Colonic mucosa (tissue), 4 donors: ENCODE measurements at places on chromosomes 2 and 18. TPM values are rescaled to one million over a fixed set of nuclear protein-coding genes. Genes with fewer than 3 reads are reported as not detected.

DNA sequence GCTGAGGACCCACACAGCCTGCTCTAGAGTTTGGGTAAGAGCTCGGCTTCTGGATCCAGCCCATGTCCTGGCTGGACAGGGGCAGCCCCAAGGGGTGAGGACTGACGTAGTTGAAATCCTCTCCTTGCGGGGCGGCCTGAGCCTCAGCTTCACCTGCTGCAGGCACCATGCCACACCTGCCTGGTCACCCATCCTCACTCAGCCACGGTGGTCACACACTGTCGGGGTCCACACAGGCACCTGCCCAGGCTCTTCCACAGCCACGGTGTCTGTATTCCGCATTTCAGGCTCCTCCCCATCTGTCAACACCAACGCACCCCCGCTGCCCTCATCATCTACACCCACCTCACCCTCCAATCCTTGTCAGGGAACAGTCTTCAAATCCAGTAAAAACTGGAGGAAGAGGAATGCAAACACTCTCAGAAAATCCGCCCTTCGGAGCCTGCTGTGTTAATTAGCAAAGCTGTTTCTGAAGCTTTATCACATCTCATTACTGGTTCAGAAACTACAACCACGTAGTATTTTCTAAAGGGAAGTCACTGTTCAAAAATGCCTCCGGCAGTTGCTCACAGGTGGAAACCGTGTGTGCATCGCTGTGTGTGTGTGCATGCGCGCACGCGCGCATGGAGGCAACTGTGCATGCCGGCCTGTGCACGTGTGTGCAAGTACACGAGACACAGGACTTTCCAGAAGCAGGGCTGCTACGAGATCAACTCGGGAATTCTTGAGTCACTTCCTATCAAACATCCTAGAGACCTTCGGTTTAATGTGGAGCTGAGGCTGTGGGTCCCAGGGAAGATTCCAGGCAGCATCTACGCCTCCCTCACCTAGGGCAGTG lies 38.2 kb downstream of the SLC66A2 start:
- DNase-seq = no peak

- no peak for DNase-seq
Observed at GRCh38 chr2:657766-658165, 19.4 kb downstream of the TMEM18 start.

GRCh38 chr2:44934038-44934982 lies 7.2 kb upstream of the SIX3 start:
- DNase-seq = no peak

- no peak for DNase-seq
Observed at GRCh38 chr2:62426154-62426912, 79.7 kb downstream of the TMEM17 start.

DNA sequence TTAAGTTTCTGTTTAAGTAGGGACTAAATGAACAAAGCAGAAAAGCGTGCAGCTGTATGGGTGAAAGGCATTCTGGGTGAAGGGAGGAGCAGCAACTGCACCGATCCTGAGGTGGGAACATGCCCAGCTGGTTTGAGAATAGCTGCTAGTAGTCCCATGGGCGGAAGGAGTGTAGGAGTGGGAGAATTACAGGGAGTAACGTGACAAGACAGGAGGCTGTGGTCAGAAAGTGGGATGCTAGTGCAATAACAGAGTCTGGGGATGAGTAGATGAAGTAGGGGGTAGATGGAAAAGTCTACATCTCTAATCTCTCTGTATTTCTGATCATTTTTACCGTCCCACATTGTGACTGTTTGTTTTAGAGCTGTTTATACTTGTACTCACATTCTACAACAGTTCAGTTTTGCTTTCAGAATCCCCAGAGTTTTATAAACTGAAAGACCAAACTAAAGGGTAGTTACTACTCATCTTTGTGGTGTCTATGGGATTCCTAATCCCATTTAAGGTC lies 118.9 kb downstream of the LCLAT1 start:
- DNase-seq = peak; percentile 22

DNA sequence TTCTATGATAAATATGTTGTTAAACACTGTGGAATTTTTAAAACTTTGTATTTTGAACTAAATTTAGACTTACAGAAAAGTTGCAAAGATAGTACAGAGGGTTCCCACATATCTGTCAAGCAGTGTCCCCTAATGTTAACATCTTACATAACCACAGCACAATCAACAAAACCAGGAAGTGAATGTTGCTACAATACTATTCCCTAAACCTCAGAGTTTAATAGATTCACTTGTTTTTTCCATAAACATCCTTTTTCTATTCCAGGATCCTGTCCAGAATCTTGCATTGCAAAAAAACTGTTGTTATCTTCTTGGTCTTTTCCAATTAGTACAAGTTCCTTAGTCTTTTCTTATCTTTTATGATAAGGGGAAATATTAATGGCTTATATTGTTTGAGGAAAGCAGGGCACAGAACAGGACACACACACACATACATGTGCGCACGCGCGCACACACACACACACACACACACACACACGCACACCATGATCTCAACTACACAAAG lies 251.1 kb upstream of the TRIB2 start:
- no peak for DNase-seq

DNA sequence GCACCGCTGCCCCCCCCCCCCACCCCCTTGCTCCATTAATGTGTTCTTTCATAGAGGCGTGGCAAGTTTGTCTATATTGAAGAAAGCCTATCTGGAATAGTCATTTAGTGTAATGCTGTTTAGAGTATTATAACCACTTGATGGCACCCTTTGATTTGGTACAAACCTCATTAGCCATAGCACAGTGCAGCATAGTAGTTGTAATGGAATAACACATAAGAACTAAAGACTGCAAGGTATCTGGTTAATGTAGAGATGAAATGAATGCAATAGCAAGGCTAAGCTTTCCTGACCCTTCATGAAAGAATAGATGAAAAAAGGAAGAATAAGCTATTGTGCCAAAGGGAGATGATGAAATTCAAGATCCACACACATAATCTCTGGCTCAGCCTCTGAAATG lies 81.9 kb downstream of the EHBP1 start:
- DNase-seq = no peak

- no peak for DNase-seq
Observed at GRCh38 chr2:168482952-168483831, 27.1 kb downstream of the CERS6 start.

- DNase-seq = no peak
Observed at GRCh38 chr2:240205348-240205747, 64.9 kb upstream of the OTOS start.

GRCh38 chr2:25481381-25482300 lies 139.9 kb upstream of the DNMT3A start:
- no peak for DNase-seq

DNA sequence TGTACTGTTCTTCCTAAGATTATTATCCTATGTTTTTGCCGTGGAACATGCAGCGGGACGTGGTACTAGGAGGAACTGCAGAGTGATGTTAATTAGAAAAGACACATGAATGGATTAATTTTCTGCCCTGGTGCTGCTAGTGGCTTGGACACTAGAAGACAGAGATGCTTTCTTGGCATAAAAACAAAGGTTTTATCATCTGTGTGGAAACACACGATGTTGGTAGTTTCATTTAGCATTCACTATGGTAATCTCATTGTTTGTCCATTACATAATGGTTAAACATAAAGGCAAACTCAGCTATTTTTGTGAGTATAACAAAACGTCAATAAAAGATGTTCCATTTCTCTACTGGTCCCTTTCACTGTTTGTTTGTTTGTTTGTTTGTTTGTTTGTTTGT lies 22.8 kb downstream of the COL6A3 start:
- DNase-seq = no peak

- DNase-seq = no peak
Observed at GRCh38 chr18:43661570-43661969, 384.3 kb upstream of the SYT4 start.

DNA sequence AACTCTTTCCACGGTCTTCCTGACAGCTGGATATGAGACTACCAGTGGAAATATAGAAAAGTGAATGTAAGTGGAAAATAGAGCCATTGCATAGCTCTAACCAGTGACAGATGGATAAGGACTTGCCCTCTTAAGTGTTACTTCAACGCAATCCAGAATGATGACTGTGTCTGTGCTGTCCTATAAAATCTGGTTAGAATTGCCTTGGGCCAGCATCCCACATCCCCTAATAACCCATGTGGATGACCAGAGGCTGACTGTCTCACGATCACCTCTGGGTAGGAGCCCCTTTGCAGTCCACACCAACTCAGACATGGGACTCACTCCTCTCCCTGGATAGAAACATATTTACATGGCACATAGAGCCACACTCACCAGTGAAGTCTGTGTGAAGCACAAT lies 186.6 kb downstream of the C1D start:
- DNase-seq = no peak

DNA sequence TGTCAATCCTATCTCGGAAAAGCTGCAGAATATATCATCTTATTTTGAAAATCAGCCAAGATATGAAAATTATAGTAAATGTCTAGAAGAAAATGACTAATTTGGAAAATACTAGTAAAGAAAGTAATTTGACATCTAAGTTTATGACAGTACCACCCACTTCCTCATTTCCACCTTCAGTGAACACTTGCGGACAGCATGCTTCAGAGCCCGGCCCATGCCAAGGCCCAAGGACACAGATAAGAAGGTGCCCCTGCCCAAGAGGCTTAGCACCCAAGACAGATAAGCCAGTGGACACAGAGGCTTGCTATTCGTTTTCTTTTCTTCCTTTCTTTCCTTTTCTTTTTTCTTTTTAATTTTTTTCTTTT lies 4.8 kb upstream of the KCNG2 start:
- no peak for DNase-seq

DNA sequence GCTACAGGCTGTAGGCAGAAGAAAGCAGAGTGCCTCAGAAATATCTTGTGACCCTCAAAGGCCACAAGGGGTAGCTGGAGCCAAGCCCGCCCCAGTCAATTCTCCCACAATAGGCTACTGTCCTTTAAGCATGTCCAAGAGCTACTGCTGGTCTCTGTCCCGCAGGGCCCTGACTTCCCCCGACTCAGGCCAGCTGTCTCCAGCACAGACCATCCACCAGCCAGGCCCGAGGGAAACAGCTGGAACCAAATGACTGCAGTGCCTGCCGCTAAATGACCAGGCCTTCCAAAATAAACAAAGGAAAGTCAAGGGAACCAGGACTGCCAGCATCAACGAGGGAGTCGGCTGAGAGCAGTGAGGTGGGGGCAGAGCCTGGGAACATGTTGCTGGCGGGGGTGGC lies 36.7 kb downstream of the MCFD2 start:
- DNase-seq = no peak

GRCh38 chr2:158114516-158114915 lies 12.8 kb downstream of the UPP2 start:
- DNase-seq = no peak

DNA sequence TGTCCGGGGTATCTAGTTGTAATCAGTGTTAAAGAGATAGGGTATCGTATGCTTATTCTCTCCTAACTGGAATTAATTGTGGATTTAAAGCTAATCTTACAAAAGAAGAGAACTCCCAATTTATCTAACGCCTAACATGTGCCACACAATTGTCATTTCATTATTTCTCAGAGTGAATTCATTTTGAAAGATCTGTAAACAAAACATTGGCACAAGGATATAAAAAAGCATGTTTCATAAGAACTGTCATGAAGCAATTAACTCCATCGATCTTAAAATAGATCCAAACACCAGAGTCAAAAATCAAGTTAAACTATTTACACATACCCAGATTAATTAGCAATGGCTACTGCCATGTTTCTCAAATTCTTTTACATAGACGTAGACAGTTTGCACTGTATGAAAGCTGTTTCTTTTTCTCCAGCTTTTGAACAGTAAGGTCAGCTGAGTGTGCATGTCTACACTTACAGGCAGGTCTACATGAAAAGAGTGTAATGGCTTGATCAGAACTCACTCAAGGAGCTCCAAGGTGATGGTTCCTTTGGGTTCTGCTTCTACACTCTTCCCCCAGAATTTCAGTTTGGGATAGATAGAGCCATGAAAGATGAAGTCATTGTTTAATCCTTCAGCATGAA lies 38.8 kb downstream of the CABYR start:
- no peak for DNase-seq

DNA sequence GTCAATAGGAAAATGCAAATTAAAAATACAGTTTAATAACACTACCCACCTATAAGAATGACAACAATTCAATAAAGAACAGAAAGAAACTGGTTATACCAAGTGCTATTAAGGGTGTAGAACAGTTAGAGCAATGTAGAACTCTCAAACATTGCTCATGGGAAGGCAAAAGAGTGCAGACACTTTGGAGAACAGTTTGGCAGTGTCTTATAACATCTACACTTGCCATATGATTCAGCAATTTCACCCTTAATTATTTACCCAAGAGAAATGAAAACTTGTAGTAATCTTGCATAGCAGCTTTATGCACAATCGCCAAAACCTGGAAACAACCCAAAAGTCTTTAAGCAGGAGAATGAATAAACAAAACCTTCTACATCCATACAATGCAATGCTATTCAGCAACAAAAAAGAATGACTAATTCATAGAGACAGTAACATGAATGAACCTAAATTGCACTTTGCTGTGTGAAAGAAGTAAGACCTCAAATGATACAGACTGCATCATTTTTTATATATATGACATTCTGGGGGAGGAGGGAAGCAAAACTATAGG lies 455.2 kb downstream of the THSD7B start:
- no peak for DNase-seq

GRCh38 chr2:190554357-190555006 lies 20.0 kb upstream of the NEMP2 start:
- DNase-seq = no peak

DNA sequence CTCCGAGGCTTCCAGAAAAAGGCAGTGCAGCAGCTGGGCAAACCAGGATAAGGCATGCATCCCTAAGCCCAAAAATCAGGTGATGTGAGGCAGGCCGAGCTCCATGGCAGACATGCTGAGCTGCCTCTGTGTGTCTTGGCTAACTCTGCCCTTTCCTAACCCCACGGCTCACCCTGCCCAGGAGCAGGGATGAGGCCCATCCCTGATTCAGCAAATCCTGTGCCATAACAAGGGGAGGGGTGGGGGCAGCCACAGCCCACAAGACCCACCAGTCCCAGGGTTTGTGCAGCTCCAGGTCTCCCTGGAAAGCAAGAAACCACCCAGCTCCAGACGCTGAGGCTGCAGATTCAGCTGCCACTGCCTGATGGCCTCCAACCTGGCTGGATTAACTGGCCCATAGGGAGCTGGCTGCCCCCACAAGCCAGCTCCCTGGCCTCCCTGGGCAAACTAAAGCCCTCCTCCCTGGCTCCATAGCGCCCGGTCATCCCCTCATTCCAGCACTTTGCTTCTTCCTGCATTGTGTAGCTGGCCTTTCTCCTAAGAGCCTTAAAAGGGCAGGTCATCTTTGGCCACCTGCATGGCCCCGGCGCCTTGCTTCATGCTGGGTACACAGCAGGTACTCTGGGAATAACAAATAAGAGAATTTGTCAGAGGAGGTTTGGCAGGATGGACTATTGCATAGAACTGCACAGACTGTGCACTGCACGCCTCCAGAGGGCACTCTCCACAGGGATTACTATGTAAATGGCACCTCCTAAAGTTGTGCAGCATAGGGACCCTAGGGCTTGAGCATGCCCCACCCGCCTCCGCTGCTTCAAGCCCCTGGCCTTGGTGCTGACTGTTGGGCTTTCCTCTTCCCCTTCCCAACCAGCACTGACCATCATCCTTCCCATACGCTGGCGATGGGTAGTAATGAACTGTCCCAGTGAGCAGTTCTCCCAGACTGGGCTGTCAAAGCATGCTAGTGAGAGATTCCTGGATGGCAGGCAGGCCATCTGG lies 10.7 kb downstream of the STEAP3 start:
- DNase-seq = no peak

Gene CCDC102B
- 1.7 TPM for total RNA-seq

Gene C2orf81
- 1.1 TPM for total RNA-seq

Gene KIF5C
- total RNA-seq = 1.6 TPM

Gene CRACDL
- 22.3 TPM for total RNA-seq

Gene PTMA
- total RNA-seq = 1,195 TPM

Gene DYNC2LI1
- total RNA-seq = 8.1 TPM

Gene UNC80
- 0.16 TPM for total RNA-seq

Gene HOXD9
- 0.86 TPM for total RNA-seq

Gene MYO5B
- total RNA-seq = 132 TPM

Gene DYNAP
- not detected for total RNA-seq

Gene OTOS
- not detected for total RNA-seq
